ENCODE measurements at places on chromosomes 12 and 14. TPM values are rescaled to one million over a fixed set of nuclear protein-coding genes. Genes with fewer than 3 reads are reported as not detected.
A peak's percentile ranks its signal among the peaks of the same experiment; 100 is the strongest.

DNA sequence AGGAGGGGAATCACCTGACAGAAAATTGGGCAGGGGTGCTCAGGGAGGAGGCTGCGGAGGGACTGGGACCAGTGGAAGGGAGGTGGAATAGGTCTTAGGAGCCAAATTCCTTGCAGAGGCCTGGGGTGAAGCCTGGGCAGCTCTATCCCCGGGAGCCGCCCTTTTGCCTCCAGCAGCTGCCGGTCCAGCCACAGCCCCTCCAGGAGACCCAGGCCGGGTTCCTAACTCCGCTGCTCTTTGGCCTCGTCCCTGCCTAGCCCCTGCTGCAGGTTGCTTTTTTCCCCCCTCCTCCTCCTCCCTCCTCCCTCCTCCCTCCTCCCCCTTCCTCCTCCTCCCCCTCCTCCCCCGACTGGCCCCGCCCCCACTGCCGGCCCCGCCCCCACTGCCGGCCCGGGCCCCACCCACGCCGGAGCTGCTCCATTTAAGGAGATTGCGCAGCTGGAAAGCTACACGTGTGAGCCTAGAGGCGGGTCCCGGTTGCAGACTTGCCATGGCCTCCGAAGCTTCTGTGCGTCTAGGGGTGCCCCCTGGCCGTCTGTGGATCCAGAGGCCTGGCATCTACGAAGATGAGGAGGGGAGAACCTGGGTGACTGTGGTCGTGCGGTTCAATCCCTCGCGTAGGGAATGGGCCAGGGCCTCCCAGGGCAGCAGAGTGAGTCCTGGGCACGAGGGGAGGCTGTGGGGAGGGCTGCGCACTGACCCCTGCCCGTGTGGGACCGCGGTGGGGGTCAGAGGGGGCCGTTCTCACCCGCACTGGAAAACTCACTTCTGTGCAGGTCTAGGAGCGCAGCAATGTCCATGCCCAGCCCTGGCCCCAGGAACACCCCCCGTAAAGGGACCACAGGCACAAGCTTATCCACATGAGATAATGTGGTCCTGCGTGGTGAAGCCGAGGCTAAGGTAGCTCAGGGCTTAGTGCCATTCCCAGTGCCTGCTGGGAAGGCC is at the start of gene TCL1B:
Gene TCL1B, plus strand, starts transcription at position 449 of the 945 bp plus-strand sequence. Its CDS starts 42 bp downstream, at position 491.
- H3K27ac ChIP-seq, result no peak within 1 kb of the TSS
- H3K27me3 ChIP-seq, result no peaks in the 10 kb centered on the region
- H3K4me1 ChIP-seq, result no peaks in the 10 kb centered on the region
- DNase-seq, result no peak
- no peaks in the 10 kb centered on the region for H3K36me3 ChIP-seq

DNA sequence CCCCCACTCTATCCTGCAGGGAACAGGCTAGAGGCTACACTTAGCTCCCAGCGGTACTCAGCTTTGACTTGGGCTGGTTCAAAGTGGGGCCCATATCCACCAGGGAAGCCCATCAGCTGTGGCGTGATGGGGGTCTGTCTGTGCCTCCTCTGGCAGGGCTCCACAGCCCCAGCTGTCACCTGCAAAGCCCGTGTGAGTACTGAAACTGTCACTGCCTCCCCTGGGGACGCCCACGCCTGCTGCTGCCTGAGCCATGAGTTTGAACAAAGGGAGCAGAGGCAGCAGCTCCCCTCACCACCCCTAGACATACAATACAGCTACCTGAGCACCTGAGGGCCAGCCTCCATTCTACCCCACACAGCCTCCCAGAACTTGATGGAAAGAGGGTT is 5.0 kb downstream of the REM2 start:
- peaks cover 1% of the 10 kb centered on the region for H3K4me1 ChIP-seq
- DNase-seq, result no peak
- H3K36me3 ChIP-seq, result no peaks in the 10 kb centered on the region
- no peaks in the 10 kb centered on the region for H3K27me3 ChIP-seq

DNA sequence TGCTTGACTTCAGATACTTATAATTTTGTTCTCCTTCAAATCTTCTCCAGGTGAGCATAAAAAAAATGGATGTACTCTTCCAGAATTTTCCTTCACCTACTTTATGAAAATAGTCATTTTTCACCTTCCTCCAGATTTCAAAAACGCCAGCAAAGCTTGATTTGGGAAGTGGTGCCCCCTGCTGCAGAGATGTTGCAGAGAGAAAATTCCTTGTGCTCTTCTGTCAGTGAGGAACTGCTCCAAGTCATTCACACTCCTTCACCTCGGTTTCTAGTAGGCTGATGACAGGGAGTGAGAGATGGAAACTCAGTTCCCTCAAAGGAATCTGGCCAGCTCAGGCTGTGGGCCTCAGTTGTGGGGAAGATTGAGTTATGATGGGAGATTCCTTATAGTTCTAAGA is 24.2 kb upstream of the RNASE3 start:
- H3K36me3 ChIP-seq, result no peaks in the 10 kb centered on the region
- no peak overlapping the region for H3K4me3 ChIP-seq
- H3K27ac ChIP-seq, result no peak overlapping the region

DNA sequence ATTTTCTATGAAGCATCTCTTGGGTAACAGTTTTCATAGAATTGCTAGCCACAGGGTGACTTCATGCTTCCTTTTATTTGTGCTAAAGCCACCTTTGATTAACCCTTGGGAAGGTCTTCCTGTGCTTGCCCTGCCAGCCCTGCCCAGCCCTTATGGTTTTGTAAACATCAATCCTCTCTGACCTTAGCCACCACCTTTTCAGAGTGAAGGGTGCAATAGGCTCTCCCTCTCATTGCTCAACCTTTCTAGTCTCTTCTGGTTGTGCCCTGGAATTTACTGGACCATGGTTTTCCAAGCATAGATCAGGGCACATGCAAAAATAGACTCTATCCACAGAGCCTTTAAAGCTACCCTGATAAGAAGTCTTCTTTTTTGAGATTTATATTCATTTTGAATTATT is 77.7 kb upstream of the FRMD6 start:
- H3K36me3 ChIP-seq, result no peaks in the 10 kb centered on the region
- H3K4me3 ChIP-seq, result no peak overlapping the region
- H3K27me3 ChIP-seq, result no peaks in the 10 kb centered on the region
- H3K4me1 ChIP-seq, result no peaks in the 10 kb centered on the region
- no peak overlapping the region for H3K27ac ChIP-seq
- no peak for DNase-seq

- peak overlapping the region; percentile 15 for H3K27ac ChIP-seq
- H3K36me3 ChIP-seq, result peaks cover 9% of the 10 kb centered on the region
- peak overlapping the region; percentile 96 for H3K4me3 ChIP-seq
- DNase-seq, result no peak
- H3K4me1 ChIP-seq, result no peaks in the 10 kb centered on the region
Observed at GRCh38 chr12:120470150-120470784, 719 bp upstream of the SRSF9 start.

- no peaks in the 10 kb centered on the region for H3K4me1 ChIP-seq
- H3K36me3 ChIP-seq, result no peaks in the 10 kb centered on the region
Observed at GRCh38 chr12:90672081-90672480, 282.9 kb downstream of the CCER1 start.

DNA sequence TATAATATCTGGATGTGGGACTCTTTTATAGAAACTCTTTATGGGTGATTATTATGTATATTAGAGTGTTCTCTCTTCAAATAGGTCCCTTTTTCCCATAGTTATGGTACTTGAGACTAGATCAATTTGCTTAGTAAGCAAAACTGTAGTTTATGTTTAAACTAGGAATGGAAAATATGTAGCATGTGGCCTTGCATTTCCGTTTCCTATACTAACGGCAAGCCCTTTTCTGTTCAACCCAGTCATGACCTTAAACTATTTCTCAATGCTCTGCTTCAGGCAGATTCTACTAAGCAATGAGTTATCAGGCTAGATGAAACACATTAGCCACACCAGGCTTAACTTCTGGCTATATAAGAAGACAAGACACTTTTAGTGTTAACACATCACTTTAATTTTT is 84.6 kb downstream of the OTOGL start:
- no peak for DNase-seq
- no peaks in the 10 kb centered on the region for H3K4me1 ChIP-seq
- no peaks in the 10 kb centered on the region for H3K27me3 ChIP-seq
- no peak overlapping the region for H3K27ac ChIP-seq
- no peak overlapping the region for H3K4me3 ChIP-seq
- H3K36me3 ChIP-seq, result no peaks in the 10 kb centered on the region

DNA sequence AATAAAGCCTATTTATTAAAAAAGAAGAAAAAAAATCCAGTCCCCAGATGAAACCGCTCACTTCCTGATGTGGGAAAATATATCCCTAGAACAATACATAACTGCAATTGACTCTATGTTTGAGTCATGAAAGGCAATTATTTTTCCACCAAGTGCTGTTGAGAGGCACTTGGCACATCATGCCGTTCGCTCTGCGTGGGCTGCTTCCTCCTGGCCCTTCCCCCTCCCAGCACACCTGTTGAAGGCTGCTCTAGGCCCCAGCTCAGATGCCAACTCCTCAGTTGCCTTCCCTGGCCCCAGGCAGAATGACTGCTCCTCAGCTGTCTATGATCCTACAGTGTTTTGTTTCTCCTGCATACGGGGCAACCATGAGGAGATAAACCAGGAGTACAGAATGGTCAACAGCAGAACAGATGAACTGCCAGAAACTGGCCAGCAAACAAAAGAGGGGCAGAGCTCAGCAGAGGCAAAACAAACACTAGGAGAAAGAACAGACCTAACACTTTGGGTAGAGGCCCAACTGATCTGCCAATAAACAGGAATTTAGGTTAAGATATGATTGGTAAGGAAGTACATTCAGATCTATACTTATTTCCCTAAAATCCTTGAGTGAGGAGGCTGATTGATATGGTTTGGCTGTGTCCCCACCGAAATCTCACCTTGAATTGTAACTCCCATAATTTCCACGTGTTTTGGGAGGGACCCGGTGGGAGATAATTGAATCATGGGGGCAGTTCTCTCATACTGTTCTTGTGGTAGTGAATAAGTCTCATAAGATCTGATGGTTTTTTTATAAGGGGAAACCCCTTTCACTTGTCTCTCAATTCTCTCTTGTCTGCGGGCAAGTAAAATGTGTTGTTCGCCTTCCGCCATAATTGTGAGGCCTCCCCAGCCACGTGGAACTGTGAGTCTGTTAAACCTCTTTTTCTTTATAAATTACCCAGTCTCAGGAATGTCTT is 58.6 kb downstream of the SLC38A1 start:
- H3K36me3 ChIP-seq, result peaks cover 2% of the 10 kb centered on the region
- H3K27me3 ChIP-seq, result no peaks in the 10 kb centered on the region
- peak overlapping the region; percentile 46 for H3K27ac ChIP-seq

- H3K4me3 ChIP-seq, result no peak overlapping the region
- no peak for DNase-seq
- H3K4me1 ChIP-seq, result no peaks in the 10 kb centered on the region
- no peak overlapping the region for H3K27ac ChIP-seq
Observed at GRCh38 chr14:68373847-68374444, 418.9 kb downstream of the ZFP36L1 start.

DNA sequence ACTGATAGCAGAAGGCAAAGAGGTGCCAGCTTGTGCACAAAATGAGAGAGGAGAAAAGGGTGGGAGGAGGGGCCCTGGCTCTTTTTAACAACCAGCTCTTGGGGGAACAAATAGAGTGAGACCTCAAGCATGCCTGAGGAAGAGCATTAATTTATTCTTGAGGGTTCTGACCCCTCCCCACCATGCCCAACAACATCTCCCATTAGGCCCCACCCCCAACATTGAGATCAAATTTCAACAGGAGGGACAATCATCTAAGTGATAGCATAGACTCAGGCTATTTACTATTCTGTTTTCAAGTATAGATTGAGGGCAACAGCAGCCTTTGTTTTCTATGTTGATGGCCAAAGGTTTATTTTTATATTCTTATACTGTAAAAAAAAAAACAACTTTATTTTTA is 59.7 kb downstream of the FUT8 start:
- no peaks in the 10 kb centered on the region for H3K4me1 ChIP-seq
- H3K27ac ChIP-seq, result no peak overlapping the region
- H3K27me3 ChIP-seq, result no peaks in the 10 kb centered on the region
- no peaks in the 10 kb centered on the region for H3K36me3 ChIP-seq
- no peak overlapping the region for H3K4me3 ChIP-seq
- DNase-seq, result no peak

DNA sequence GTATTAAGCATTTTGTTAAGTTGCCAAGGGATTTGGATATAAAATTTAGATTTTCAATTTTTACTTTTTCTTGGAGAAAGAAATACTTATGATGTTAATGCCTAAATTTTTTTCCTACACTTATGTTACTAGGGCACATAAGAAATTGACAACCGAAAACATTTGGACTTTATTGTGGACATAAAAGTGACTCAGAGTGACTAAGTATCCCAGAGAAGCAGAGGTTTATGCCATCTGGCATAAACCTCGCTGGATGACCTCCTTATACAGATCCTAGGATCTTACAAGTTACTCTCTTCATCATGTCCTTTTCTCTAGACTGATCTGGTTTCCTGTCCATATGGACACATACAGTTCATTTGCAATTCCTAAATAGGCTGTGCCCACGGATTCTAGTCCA is 89.8 kb downstream of the RERG start:
- no peak for DNase-seq
- no peaks in the 10 kb centered on the region for H3K27me3 ChIP-seq
- H3K27ac ChIP-seq, result no peak overlapping the region
- H3K4me3 ChIP-seq, result no peak overlapping the region
- no peaks in the 10 kb centered on the region for H3K4me1 ChIP-seq

GRCh38 chr12:30357766-30358490 is 337.7 kb downstream of the IPO8 start:
- no peak overlapping the region for H3K4me3 ChIP-seq
- H3K27ac ChIP-seq, result no peak overlapping the region
- no peaks in the 10 kb centered on the region for H3K36me3 ChIP-seq

DNA sequence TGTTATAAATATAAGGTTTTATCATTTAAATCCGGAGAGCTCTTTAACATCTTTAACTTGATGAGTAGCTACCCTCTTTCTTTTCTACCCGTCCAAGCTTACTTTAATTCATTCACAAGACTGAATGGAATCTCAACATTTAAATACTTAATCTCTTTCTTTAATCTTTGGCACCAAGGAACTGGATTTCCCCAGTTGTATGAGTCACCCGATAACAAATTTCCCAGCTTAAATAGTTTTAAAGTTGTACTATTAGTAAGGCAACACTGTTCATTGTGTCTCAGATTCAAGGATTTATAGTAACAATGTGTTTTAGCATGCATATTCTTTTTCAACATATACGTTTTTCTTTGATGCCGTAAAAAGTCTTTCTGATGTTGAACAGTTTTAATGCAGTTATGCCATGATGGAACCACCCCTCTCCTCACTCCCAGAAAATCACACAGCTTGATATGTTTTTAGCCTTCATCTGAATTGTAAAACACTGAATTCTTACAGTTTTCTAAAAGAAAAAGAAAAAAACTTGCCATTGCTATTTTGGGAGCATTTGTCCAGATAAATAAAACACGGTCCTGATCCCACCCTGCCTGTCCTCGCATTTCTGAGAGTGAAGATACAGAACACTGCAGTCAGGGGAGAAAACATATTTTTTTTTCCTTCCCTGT is 16.0 kb upstream of the LRP6 start:
- H3K27ac ChIP-seq, result no peak overlapping the region
- H3K4me3 ChIP-seq, result no peak overlapping the region
- no peak for DNase-seq
- H3K36me3 ChIP-seq, result no peaks in the 10 kb centered on the region
- H3K27me3 ChIP-seq, result no peaks in the 10 kb centered on the region

- no peaks in the 10 kb centered on the region for H3K27me3 ChIP-seq
- H3K36me3 ChIP-seq, result no peaks in the 10 kb centered on the region
- no peak overlapping the region for H3K27ac ChIP-seq
- no peaks in the 10 kb centered on the region for H3K4me1 ChIP-seq
- H3K4me3 ChIP-seq, result no peak overlapping the region
Observed at GRCh38 chr14:36751106-36751505, 89.4 kb downstream of the PAX9 start.

The DAO gene
- 28.3 TPM for total RNA-seq

The ALDH2 gene
- total RNA-seq, result 93.1 TPM

The HOXC11 gene
- not detected for total RNA-seq

The GUCY2C gene
- total RNA-seq, result not detected

The A2ML1 gene
- total RNA-seq, result 0.19 TPM

The CIT gene
- 1.7 TPM for total RNA-seq

The MYH6 gene
- 0.17 TPM for total RNA-seq

The CLEC4C gene
- not detected for total RNA-seq

The NID2 gene
- total RNA-seq, result 23.3 TPM

The ALX1 gene
- total RNA-seq, result not detected

Measured in liver (tissue), 10 donors.